Heart left ventricle (tissue), 16 donors: ENCODE measurements at places on chromosomes 6 and 20. TPM values are rescaled to one million over a fixed set of nuclear protein-coding genes. Genes with fewer than 3 reads are reported as not detected.

DNA sequence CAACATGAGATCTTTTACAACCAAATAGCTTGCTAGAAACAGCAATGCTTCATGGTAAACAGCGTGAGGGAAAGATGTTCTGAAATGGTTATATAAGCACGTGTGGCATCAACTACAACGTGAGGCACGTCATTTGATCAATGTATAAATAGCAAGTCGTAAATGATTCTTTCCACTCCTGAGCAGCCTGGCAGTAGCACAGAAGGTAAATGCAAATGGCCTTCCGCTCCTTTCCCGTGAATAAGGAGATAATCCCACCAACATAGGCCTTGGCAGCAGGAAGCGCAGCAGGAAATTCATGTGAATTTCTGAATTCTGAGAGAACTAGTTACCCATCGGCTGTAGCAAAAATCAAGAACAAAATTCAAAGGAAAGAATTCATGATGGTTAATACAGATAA lies 17.0 kb downstream of the RPS6KA2 start:
- no peak overlapping the region for H3K4me3 ChIP-seq
- no peaks in the 10 kb centered on the region for H3K36me3 ChIP-seq
- H3K27ac ChIP-seq = no peak overlapping the region
- no peak for DNase-seq

DNA sequence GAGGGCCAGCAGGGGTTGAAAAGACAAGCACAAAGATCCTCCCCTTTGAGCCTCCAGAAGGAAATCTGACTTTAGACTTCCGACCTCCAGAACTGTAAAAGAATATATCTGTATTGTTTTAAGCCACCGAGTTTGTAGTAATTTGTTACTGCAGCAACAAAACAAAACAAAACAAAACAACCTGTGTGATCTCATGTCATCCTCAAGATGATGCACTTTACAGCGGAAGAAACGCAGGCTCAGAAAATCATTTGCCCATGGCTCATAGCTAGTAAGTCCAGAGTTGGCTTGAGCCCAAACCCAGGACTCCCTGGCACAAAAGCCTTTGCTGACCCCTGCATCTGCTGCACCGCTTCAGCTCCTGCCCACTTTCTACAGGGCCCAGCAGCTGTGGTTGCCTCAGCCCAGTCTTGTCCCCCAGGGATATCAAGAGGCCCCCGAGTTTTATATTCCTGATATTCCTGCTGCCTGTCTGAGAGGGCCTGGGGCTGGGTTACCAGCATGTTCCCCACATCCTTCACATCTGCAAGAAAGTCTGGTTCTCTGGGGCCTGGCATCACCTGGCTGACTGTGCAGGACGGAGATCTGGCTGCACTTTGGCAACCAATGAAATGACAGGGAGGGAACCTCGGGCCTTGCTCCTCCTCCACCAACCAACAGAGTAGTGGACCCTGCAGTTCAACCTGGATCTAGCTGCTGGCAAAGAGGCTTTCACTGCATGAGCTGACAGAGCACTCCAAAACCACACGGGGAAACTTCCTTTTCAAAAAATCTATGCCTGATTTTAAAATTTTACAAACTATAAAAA lies 56.9 kb downstream of the JPH2 start:
- DNase-seq = no peak
- H3K36me3 ChIP-seq = no peaks in the 10 kb centered on the region
- H3K4me1 ChIP-seq = peaks cover 4% of the 10 kb centered on the region
- H3K27ac ChIP-seq = no peak overlapping the region

DNA sequence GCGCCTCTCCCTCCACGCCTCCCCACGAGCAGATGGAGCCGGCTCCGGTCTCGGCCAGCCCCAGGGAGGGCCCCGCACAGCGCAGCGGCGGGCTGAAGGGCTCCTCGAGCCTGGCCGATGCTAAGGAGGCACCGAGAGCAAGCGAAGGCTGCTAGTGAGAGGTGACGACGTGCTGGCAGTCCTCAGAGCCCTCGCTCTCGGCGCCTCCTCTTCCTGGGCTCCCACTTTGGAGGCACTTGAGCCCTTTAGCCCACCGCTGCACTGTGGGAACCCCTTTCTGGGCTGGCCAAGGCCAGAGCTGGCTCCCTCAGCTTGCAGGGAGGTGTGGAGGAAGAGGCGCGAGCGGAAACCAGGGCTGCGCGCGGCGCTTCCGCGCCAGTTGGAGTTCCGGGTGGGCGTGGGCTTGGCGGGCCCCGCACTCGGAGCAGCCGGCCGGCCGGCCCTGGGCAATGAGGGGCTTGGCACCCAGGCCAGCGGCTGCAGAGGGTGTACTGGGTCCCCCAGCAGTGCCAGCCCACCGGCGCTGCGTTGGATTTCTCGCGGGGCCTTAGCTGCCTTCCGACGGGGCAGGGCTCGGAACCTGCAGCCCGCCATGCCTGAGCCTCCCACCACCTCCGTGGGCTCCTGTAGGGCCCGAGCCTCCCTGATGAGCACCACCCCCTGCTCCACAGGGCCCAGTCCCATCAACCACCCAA lies 2.5 kb upstream of the TMEM14C start:
- H3K4me1 ChIP-seq = peaks cover 21% of the 10 kb centered on the region
- peaks cover 3% of the 10 kb centered on the region for H3K36me3 ChIP-seq
- H3K4me3 ChIP-seq = peak overlapping the region; percentile 26
- H3K27ac ChIP-seq = peak overlapping the region; percentile 95
- H3K27me3 ChIP-seq = no peaks in the 10 kb centered on the region

Gene CAGE1
- total RNA-seq = not detected

Gene OPRL1
- total RNA-seq = 1.0 TPM

Gene NKAIN2
- total RNA-seq = 0.83 TPM
